Stimulated activated CD4-positive, alpha-beta T cell treated with anti-CD3 and anti-CD28 coated beads, TNF-alpha, amount 100 ng/mL, for 4 hours (primary cell): ENCODE measurements at places on chromosomes 13 and 19.

- no peak for DNase-seq
Observed at GRCh38 chr13:32378012-32378411, 49.9 kb downstream of the N4BP2L1 start.

GRCh38 chr13:29505511-29505910 is 90.0 kb downstream of the SLC7A1 start:
- no peak for DNase-seq

- DNase-seq: no peak
Observed at GRCh38 chr13:76816394-76816793, 69.8 kb downstream of the KCTD12 start.

DNA sequence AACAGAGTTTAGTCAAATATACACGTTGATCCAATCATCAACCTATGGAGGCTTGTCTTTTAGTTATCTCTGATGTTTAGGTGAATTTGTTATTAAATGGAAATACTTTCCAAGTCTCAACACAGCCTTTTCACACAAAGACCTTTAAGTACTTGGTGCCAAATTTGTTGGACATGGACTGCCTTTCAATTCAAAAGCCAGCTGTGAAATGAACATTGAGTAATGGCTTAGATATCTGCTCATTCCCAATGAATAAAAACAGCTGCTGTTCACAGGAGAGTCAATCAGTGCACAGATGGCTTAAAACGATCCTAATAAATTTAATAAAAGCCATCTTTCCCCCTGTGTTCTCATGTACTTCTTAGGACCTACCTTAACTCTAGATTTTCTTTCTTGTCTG is 19.9 kb upstream of the DHRS12 start:
- no peak for DNase-seq

DNA sequence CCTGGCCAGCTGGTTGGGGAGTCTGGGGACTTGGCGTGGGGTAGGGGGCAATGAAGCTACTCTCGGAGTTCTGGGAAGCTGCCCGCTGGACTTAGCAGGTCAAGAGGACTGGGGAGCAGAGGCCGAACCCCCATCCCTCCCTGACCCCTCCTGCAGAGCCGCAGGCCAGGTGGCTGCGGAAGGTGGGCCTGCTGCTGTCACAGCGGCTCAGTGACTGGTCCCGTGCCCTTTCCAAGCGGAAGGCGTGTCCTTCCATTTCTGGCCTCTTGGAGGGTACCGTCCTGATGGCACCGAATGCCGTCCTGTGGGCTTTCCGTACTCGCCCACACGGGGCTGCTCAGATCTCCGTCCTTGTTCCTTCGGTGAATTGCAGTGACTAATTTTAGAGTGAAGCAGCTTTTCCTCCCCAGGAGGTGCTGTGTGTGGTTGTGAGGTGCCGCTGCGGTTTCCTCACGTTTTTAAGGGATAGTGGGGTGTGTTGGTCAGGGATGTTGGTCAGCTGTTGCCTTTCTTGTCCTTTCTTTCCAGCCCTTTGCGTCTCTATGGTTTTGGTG is 20.8 kb downstream of the DOT1L start:
- DNase-seq: no peak

DNA sequence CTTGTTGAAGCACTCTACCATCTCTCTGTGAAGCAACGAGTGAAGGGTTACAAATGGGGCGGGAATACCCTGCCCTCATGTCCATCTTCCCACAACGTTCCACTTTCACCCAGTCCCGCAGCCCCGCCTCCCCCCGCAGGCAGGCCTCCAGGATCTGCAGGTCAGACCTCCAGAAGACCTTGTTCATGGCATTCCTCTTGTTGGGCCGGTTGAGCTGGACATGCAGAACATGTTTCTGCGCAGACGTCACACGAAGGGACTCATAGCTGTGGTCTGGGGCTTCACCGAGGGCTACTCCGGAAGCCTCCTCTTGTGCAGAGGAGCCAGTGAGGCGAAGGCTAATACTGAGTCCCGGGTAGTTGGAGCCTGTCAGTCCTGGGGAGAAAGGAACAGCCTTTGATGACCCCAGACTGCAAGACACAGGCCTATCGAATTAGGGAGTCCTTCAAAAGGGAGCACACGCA is 420 bp downstream of the ECH1 start:
- no peak for DNase-seq

GRCh38 chr19:13827656-13828055 is 32.4 kb downstream of the ZSWIM4 start:
- DNase-seq: no peak
